ENCODE measurements at places on chromosomes 3 and 15.

- DNase-seq: no peak
These were observed 68.3 kb upstream of the PIK3R4 start for GRCh38 chr3:130814691-130815472.

- no peak for DNase-seq
These were observed 65.5 kb upstream of the ROPN1 start for GRCh38 chr3:124057420-124057819.

- no peak for DNase-seq
These were observed 59.6 kb downstream of the UBE2E2 start for GRCh38 chr3:23262766-23263165.

DNA sequence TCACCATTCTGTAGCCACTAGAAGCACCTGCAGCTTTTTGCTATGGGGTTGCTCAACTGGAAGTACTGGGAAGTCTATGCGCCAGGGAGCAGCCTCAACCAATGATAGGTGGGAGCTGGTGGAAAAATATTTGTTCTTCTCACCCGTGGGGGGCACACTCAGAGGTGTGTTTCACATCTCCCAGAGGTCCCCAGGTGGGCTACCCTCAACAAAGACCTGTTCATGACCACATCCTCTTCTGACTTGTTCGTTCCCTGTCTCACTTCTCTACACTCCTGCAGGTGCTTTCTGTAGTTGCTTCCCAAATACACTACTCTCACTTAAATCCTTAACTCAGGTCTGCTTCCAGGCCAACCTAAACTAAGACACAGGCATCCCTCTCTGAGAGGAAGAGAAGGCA lies 3.6 kb downstream of the CAMP start:
- DNase-seq: no peak

DNA sequence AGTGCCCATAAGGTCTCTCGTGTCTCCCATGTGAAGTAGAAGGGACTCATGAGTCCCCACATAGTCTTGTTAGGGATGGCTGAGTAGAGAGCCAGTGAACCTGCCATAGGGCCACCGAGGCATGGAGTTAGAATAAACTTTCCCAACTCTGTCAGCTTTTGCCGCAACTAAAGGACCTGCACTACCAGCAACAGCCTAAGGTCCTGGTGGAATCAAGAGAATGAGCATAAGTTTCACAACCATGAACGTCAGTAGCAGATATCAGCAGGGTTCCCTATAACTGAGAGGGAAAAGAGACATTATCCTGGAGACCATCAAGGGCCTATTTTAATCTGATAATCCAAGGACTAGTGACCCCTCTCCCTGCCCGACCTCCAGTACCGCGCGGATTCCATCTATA lies 60.3 kb upstream of the FNDC3B start:
- no peak for DNase-seq

GRCh38 chr3:53641397-53641796 lies 147.0 kb downstream of the CACNA1D start:
- DNase-seq: no peak

- no peak for DNase-seq
These were observed 74.6 kb downstream of the IQSEC1 start for GRCh38 chr3:12998648-12999047.

Data from CMK (cell line).